ENCODE measurements at places on chromosomes 5 and 9.
A peak's percentile ranks its signal among the peaks of the same experiment; 100 is the strongest.

DNA sequence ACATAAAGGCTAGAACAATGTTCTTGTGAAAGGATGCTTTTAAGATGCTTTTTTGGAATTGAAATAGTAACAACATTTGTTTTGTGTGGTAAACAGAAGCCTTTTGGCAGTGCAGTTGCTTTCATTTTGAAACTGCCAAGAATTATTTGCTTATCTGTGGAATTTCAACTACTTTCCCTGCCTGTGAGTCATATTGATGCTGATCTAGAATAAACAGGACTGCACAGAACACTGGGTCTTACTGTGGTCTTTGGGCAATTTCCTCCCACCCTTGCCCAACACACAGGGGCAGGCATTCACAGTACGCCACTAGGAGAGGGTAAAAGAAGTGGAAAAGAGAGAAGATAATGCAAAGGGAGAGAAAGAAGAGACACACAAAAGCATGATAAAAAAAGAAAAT, 483.7 kb downstream of the ELAVL2 start:
- no peak for DNase-seq

GRCh38 chr9:126673689-126674364, 60.1 kb downstream of the LMX1B start:
- DNase-seq = no peak

GRCh38 chr5:173123416-173123815, 20.9 kb upstream of the BNIP1 start:
- DNase-seq = no peak

GRCh38 chr9:120383999-120384924, 195.7 kb downstream of the CDK5RAP2 start:
- no peak for DNase-seq

DNA sequence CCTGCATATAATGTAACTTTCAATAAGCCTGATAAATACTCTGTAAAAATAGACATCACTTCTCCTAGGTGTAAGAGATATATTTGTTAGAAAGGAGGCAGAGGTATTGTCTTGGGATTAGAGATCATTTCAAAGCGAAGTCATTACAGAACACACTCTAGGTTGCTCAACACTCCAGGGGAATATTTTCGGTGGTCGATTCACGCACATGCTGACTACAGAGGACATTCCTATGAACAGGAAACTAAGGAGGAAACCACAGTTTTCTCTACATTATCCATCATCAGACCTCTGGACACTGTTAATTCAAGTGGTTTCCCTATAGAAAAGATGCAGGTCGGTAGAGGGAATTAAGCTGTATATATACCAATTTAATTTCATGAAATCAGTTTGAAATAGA, 370.0 kb downstream of the NDUFS4 start:
- no peak for DNase-seq

- DNase-seq = no peak
These were observed 266.1 kb downstream of the GRIA1 start for GRCh38 chr5:153756540-153756939.

DNA sequence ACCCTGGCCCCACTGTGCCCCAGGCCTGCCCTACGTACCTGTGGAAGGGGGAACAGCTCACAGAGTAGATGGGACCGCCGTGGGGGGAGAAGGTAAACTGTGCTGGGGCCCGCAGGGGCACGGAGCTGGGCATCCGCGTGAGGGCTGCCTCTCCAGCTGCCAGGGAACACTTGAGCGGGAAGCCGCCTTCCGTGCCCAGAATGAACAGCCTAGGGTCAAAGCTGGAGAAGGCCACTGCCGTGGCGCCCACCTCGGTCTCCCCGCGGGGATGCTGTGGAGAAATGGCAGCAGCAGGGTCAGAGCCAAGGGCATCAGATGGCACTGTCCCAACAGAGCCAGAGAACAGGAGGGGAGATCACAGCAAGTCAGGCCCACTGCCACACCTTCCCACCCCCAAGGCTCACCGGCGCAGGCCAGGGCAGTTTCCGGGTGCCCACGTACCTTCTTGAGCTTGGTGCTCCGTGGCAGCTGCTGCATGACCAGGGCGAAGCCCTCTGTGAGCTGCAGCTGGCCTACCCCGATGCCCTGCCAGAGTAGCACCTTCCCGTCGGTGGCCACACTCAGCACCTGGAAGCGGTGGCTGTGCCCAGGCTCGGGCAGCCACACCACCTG, 21.9 kb downstream of the DYNC2I2 start:
- no peak for DNase-seq

DNA sequence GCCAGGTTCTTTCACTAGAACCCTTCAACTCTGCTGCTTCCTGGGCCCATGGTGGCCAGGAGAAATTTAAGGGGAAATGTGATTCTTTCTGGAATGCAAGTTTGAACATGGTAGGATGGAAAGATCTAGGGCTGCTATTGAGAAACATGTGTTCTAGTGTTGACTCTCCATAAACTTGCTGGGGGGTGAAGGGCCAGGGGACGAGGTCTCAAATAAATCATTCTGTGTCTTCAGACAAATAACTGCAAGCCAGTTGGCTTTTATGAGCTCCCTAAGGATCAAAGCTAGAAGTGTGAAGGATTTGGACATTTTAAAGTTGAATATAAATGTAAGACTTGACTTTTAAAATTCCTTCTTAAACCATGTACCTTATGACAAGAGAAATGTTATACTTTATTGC, 78.5 kb downstream of the ZNF366 start:
- DNase-seq = no peak

DNA sequence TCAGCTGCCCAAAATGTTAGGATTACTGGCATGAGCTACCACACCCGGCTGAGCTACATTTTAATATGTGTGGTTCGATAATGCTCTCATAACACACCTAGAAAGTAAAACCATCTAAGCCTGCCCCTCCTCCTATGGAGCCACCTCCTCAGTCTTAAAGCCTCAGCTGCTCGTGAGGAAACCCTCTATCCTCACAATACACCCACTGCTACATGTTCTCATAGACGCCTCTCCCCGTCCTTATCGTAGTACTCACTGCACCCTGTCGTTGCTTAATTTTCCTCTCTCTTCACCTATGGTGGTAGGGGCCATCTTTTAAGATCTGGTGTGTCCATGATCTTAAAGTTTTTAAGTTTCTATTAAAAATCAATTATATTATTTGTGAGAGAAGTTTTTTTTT, 72.9 kb downstream of the RCL1 start:
- no peak for DNase-seq

DNA sequence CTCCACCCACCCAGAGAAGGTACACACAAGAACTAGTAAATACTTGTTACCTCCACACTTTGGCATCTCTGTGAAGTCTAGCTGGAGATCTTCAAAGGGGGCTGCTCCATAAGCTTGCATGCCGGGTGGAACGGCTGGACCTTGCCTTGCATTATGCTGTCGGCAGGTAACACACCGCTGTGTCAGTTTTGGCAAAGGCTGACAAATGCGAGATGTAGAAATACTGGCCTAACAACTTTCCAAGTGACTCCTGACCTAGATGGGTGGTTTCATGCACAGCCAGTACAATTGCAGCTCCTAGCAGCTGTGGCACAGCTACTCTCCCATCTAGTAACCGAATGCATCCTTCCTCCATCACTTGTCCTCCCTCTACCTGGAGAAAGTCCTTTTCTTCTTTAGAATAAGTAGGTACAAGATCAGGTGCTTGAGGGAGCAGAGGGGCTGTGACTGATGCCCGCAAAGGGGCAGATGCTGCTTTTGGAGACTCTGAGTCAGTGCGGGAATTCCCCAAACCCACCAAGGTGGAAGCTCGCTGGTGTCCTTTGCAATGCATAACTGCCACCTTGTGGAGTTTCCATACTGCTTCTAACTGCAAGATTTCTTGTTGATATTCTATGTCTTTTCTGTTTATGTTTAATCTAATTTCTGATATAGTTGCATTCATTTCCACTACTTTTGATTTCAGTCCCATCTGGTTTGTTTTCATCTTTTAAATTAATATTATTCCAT, 78.4 kb downstream of the TMEM161B start:
- no peak for DNase-seq

GRCh38 chr5:10418654-10419345, 22.9 kb upstream of the ROPN1L start:
- no peak for DNase-seq

DNA sequence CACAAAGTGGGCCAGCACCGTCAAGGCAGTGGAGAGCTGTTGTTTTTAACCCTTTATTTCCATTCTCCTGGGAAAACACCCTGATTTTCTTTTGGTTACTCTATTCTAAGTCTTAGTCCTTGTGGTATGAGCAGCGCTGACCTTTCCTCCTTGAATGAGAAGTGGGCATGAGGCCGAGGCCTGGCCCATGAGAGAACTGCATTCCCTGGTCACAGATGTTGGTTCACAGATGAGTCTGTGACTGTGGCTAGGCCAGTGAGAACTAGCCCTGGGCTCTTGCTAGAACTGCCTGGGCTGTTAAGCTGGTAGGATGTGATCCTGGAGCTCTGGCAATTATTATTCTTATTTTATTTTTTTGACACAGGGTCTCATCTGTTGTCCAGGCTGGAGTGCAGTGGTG, 71.7 kb upstream of the KLF9 start:
- DNase-seq = no peak

DNA sequence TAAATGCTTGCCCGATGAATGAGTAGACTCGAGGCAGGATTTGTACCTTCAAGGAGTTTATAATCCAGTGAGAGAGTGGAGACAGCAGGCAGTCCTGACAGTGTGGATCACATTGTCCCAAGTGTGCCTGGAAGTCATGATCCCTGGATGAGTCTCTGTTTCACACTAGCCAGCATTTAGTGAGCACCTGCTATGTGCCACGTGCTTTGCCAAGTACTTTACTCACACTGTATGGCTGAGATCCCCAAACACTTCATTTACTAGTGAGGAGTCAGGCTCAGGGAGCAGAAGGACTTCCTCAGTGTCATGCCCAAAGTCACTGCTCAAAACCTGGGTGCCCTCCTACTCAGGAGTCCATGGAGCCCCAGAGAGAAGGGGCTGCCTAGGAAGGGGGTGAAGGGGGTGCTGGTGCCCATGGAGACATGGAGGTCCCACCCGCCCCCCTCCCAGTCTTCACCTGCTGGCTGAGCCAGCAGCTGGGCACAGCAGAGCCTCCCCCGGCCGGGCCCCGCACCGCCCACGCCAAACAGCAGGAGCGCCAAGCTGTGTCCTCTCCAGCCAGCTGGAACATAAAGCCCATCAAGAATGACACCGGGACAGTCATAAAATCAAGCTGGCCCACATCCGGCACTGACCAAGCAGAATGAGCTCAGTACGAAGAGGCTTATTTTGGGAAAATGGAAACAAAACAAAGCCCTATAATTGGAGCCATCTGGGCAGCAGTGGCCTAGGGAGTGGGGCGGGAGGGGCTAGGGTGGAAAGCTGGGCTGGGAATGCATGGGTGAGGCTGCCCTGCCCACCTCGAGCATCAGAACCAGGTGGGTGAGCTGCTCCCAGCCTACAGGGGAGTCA, 10.6 kb downstream of the LAMC3 start:
- DNase-seq = peak; percentile 81

DNA sequence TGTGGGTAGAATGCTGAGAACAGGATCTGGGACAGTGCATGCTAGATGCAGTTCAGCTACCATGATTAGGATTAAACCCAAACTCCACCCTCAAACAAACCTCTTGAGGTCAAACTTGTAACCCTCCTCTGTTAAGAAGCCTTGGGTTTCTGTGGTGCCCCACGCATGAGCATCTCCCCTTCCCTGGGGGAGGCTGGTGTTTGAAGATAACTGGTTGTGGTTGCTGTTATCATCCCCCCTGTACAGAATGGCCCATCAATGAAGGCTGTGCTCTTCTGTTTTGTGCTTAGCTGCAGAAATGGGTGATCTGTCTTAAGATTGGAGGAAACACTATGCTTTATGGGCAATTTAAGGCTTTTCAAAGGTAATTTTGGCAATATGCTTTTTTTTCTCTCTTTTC, 4.4 kb upstream of the DAB2IP start:
- no peak for DNase-seq

DNA sequence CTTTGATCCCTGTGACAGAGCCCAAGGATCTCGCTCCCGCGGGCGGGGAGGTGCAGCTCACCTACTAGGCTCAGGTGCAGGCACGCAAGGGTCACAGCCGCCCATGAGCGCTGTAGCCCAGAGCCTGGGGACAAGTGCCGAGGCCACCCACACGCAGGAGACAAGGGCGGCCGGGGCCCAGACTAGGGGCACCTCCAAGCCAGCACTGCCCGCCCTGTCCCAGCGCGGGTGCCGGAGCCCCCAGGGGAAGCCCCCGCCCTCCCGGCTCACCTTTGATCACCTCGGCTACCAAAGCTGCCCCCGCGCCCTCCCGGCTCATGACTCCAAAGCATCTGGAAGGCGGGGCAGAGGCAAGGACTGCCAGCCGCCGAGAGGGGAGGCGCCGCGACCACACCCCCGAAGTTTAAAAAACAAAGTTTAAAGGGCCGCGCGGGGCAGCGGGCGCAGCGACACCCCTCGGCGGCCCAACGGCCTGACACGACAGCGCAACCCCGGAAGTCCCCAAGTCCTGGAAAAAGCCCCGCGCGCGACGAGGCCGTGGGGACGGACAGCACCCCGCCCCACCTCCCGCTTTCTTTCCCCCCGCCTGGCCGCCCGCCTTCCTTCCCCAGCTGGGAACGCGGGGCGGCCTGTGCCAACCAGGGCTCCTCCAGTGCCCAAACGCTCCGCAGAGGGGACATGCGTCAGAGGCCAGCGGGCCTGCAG, 53.0 kb downstream of the CDC14B start:
- peak; percentile 44 for DNase-seq

GRCh38 chr9:94139672-94140417, 55.6 kb downstream of the PTPDC1 start:
- peak; percentile 44 for DNase-seq

DNA sequence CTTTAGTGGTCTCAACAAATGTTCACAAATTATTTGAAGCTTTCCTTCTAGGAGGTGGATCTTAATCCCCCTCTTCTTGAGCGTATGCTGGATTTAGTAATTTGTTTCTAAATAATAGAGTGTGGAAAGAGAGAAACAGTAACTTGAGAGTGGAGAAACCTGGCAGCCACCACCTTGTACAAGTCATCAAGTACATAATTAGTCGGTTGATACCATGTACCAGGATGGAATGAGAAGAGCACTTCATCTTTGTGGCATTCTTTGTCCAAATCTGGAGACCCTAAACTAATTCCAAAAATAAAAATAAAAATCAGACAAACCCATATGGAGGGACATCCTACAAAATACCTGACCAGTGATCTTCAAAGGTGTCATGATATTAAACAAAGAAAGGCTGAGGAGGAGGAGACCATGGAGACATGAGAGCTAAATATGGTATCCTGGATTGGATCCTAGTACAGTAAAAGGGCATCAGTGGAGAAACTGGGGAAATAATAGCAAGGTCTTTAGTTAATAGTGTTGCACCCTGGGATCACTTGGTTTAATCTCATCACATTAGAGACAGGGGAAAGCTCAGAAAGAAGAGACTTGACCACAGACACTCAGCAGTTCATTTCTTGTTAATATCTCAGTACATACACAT, 147.9 kb downstream of the ASTN2 start:
- no peak for DNase-seq

- peak; percentile 37 for DNase-seq
These were observed 17.9 kb upstream of the POC5 start for GRCh38 chr5:75734913-75735789.

- no peak for DNase-seq
These were observed 157.3 kb upstream of the ALDH1B1 start for GRCh38 chr9:38235244-38235643.
